ENCODE measurements at places on chromosomes 16 and 17.

GRCh38 chr16:10883004-10883403, 6.0 kb downstream of the CIITA start:
- no peak for ATAC-seq

GRCh38 chr17:44906763-44907728, 7.8 kb upstream of the EFTUD2 start:
- ATAC-seq, result no peak

GRCh38 chr16:18839555-18839954, 38.2 kb upstream of the ARL6IP1 start:
- ATAC-seq, result no peak

DNA sequence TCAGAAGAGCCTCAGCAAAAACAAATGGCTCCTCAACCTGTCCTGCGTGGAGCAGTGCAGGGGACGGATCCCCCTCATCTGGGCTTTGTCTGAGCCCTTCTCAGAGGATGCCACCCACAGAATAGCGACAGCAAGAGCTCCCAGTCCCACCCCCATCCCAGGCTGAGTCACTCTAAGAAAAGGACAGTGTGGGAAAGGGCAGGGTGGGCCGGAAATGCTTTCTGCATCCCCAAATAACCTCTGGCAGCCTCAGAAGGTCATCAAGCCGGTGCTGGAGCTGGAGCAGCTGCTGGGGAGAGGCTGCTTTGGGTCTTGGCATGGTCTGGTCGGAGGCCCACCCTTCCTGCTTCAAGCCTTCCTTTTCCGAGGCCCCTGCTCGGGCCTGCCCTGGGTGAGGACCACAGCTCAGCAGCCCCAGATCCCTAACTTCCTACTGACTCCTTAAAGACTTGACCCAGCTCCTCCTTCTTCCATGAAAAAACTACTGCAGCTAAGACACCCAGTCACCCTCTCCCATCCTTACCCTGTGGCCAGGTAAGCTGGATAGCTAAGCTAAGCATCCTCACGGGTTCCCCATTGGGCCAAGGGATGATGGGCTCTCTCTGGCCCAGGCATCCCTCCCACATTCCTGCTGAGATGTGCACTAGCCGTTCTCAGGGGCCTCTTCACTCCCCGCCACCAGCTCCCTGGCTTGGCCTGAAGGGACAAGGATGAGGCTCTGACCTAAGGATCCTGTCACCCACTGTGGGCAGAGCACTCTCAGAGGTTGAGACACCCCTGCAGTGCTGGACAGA, 8.7 kb downstream of the SLC12A4 start:
- peak; percentile 88 for ATAC-seq

DNA sequence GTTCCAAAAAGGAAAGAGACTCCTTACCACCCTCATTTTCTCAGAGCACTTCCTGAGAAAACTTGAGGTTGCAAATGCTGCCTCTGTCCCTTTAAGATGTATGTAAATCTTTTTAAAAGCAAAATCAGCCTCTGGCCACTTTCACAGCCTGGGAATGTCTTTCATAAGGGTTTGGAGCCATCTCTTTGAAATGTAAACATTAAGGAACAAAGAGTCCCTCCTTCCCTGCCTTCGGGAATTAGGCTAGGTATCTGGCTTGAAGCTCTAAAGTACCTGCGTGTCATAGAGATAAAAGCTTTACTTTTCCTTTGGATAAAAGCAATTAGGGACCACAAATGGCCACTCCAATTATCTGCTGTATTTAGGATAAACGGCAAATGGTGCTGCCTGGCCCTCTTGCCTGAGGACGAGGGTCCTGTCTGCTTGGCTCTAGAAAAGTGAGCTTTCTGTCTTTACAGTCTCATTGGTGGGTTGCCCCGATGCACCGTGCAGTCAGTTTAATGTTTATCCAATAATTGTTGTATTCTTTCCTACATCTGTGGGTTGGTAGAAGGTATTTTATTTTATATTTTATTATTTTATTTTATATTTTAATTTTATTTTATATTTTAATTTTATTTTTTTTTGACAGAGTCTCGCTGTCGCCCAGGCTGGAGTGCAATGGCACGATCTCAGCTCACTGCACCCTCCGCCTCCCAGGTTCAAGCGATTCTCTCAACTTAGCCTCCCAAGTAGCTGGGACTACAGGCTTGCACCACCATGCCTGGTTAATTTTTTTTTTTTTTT, 23.9 kb downstream of the NLRC3 start:
- ATAC-seq, result no peak

- ATAC-seq, result no peak
Observed at GRCh38 chr16:57555831-57556230, 13.4 kb downstream of the ADGRG5 start.

DNA sequence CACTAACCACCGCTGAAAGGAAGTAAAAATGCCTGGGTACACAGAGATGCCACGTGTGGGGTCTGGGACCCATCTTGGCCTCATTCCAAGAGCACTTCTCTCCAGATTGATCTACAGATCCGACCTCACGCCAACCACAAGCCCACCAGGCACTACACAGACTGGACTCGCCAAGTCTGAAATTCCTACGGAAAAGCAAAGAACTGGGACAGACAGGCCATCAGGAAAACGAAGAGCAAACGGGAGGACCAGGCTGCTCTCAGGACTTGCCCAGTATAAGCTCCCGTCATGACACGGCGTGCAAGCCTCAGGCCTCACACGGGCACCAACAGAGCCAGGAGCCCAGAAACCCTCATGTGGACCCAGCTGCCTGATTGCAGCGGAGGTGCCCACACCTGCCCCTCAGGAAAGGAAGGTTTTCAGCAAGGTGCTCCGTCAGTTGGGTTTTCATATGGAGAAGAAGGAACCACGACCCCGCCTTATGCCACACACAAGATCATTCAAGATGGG, 20.1 kb upstream of the C16orf95 start:
- no peak for ATAC-seq

GRCh38 chr17:33073416-33073815, 81.8 kb downstream of the SPACA3 start:
- ATAC-seq, result no peak

GRCh38 chr16:66904846-66905632, 13.6 kb downstream of the CDH16 start:
- peak; percentile 5 for ATAC-seq

DNA sequence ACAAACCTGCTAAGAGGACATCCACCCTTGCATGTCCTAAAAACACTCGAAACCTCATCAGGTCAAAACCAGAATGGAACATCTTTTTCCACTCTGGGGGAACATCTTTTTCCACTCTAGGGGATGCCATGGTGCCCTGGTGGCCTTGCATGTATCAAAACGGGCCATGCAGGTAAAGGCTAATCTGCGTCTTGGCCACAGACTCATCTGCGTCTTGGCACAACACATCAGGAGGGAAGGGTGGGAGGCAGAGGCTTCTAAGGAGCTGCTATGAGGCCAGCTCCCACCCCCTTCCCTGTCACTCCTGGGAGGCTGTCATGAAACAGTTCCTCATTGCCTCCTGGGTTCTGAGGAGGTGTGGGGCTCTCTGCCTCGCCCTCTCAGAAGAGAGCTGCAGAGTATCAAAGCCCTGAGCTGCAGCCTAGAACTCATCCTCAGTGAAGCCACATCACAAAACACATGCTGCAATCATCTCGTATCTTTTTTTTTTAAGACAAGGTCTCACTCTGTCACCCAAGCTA, 27.6 kb downstream of the PARN start:
- no peak for ATAC-seq

DNA sequence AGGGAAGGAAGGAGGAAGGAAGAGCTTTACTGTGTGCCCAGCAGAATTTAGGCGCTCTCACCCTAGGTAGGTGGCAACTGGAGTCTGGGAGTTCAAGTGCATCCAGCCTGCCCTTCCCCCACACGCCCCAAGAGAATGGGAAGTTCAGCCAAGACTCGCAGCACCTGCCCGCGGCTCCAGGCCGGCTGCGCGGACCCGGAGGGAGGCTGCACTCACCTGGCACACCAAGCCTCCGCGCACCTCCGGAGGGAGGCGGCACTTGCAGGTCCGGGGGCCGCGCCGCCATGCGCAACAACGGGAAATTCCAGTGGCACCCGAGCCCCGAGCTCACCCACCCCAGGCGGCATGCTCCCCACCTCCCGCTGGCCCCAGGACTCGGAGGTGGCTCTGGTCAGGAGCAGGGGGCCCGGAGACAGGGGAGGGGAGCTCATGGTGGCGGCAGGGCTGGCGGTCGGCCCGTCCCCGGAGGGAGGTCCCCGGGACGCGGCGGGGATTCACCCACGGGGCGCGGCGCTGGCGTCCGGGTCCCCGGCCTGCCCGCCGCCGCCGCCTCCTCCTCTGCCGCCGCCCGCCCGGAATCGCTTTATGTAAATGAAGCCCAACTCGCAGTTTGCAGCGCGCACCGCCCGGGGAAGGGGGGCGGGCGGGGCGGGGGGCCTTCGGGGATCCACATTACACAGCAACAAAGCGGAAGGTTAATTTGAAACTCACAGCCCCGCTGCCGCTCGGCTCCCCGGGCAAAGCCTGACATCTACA, at the start of gene ZFHX3:
Gene ZFHX3 (minus strand): TSS at position 593 of the 756 bp plus-strand sequence. CDS start 87,983 bp downstream, outside the sequence.
- peak; percentile 74 for ATAC-seq

- ATAC-seq, result peak; percentile 43
Observed at GRCh38 chr16:23801378-23801777, 34.4 kb upstream of the PRKCB start.

DNA sequence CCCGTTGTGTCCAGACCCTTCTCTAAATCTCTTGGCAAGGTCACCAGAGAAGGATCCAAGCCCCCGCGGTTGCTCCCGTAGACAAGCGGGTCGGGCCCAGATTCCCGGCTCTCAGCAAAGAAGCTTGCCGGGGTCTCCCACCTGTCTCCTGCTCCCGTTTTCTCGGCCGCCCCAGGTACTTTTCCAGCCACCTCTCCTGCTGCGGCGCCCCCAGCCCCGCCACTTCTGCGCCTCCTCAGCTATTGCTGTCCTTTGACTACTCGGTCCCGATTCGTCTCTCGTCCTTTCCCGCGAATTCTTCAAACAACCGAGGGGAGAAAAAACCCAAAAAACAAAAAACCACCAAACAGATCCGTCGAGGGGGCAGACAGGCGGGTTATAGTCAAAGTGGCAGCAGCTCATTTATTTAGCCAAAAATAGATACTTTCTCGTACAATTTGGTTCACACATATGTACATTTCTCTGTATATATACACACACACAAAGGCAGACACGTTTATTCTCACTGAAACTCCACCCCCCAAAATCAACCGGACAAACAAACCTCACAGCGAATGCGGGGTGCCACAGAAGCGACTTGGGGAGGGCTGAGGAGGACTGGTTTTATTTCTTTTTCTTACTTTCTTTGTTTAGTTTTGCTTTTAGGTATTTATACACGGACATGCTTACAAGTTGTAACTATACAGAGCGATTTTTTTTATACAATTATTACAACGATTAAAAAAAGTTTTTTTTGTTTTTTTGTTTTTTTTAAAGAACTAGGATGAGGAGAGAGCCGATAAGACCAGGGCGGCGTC, 3.5 kb downstream of the IRX3 start:
- no peak for ATAC-seq

DNA sequence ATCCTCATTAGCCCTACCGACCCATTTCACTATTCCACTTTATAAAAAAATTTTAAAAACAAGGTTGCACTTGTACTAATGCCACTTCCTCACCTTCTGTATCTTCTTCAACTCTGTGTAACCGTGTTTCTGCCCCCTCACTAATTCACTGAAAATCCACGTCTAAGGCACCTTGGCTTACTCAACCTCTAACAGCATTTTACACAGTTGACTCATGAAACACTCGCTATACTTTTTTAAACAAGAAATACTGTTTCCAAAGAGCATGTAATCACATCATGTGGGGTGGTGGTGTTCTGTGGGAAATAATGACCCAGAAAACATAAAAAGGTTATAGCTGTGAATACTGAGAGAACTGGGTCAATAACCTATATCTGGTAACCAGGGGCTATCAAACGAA, 79.9 kb downstream of the NCOR1 start:
- ATAC-seq, result no peak

GRCh38 chr17:1423456-1424135, 23.6 kb upstream of the YWHAE start:
- no peak for ATAC-seq

- ATAC-seq, result no peak
Observed at GRCh38 chr17:40371261-40371929, 6.9 kb upstream of the GJD3 start.

DNA sequence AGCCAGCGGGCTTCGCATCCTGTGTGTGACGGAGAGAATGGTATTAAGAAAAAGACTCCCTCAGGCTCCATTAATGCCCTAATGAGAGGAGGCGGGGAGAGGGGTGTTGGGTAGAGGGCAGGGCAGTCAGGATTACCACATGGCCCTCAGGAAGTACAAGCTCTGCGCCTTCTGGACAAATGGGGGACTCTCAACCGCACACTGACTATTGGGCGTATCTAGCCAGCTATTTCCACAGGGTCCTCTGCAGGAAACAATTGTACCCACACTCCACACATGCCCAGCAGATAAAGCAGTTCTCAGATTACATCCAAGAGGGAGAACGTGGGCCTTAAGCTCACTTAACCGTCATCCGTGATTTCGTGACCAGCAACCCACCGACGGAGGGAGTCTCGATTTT, 14.7 kb downstream of the NXN start:
- ATAC-seq, result peak; percentile 31

DNA sequence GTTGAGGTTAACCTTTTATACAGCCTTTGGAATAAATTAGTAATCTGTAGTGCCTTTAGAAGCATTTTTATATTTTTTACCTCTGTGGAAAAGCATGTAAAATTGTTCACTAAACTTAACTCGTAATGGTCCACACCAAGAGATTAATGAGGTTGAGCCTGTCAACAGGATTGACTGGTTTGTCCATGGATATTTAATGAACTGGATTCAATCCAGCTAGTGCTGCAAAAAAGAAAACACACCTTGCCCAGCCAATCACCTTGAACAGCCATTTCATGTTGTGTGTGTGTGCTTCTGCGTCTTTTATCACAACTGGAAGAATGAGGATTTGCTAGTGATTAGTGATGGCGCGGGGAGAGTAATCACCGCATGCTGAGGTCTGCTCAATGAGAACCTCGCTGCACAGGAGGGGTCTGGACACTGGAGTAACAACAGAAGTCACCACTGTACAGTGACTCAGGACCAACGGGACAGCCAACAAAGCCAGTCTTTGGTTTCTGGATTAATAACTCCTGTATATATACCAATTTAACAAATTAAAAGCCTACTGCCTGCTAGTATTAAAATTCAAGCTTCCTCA, 33.7 kb downstream of the LITAFD start:
- ATAC-seq, result no peak

GRCh38 chr17:15112846-15113617, 152.1 kb downstream of the PMP22 start:
- no peak for ATAC-seq

DNA sequence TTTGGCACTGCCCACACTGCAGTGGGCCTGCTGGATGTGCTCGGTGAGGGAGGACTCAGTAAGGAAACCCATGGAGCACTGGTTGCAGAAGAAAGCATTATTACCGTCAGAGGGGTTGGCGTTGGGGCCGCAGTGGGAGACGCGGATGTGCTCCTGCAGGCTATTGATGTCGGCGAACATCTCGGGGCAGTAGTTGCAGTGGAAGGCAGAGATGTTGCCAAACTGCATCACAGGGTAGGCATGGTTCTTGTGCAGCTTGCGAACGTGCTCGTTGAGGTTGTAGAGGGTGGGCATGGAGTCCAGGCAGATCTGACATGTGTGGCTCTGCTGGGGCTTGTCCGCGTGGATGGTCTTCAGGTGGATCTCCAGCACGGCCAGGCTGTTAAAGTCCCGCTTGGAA, 218.4 kb downstream of the ZNF423 start:
- ATAC-seq, result no peak

GRCh38 chr16:47204736-47205504, 61.2 kb upstream of the NETO2 start:
- no peak for ATAC-seq

GRCh38 chr16:30437511-30438046, 7.7 kb upstream of the DCTPP1 start:
- no peak for ATAC-seq
